ENCODE measurements at places on chromosomes 5 and 9.

GRCh38 chr5:122153774-122154173 lies 24.4 kb downstream of the ZNF474 start:
- DNase-seq = no peak

DNA sequence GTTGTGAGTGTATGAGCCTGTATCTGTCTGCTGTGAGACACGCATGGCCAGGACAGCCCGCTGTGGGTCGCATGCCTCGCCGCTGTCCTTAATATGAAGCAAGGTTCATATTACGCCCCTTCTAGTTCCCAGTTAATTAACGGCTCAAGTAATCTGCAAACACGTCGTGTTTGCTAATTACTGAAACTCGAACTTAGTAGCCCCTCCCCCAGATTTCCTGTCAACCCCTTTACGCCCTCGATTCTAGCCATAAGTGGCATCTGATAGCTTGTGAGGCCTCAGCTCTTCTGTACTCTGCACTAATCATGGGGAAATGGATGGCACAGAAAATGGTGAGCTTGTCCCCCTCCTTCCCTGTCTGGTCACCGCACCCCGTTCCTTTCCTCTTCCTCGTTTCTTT lies 116.9 kb upstream of the OTULINL start:
- no peak for DNase-seq

DNA sequence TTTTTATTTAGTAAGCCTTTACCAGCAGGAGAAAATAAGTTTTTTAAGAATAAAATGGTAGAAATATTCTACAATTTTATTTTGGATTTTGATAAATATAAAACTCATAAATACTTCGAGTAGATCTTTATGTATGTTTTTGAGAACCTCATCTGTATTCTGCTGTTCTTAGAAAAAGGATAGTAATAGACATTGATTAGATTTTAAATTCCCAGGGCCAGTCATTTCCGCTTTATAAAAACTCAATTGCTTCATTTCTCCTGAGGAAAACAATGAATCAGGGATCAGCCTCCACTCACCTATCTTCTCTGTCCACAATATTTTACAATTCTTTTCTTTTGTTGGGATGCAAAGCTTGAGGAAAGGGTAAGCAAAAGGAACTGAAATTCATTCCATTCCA lies 1983.5 kb upstream of the C9orf72 start:
- DNase-seq = no peak

DNA sequence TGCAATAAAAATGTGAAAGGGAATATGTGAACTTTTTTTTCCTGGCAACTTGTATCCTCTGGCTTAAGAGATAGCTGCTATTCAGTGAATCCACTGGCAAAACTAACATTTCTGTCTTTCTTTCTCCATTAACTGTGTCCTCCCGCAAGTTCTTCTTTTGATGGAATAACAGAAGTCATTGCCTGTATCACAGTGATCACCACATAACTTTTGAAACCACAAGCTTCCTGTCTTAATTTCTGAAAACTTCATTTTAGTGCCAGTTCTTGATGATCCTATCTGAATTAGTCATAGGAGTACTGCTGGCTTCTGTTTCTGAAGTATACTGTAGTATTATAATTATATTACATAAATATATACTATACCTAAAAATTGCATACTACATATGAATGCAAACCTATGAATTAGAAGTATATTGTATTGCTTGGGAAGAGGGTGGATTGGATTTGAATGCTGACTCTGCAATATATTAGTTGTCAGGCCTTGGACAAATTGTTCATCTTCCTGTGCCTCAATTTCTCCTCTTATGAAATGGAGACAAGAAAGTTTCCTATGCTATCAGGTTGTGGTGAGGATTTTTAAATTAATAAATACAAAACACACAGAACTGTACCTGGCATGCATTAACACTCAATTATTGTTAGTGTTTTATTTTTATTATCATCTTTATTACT lies 441.6 kb downstream of the CETN3 start:
- DNase-seq = no peak

DNA sequence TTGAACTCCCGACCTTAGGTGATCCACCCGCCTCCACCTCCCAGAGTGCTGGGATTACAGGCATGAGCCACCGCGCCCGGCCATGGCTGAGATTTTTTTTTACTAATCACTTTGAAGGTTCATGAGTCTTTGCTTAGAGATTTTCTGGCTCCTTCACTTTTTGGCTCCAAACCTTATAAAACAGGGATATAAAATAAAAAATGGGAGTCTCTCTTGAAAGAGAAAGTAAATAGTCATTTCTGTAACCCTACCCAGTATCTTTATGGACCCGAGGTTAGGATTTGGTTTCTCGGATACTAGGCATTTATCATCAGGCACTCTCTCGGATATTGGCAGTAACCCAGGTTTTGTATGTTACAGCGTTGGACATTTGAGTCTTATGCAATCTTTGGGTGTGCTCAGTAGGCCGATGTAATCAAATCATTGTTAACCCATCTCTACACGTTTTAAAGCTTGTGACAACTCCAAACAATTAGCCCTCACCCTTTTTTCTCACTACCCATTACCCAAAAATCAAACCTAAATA lies 25.3 kb downstream of the STXBP1 start:
- no peak for DNase-seq

- DNase-seq = no peak
Measured at GRCh38 chr5:28234356-28234968, 1196.1 kb upstream of the CDH9 start.

- DNase-seq = no peak
Measured at GRCh38 chr5:124474528-124475215, 271.8 kb downstream of the ZNF608 start.

- no peak for DNase-seq
Measured at GRCh38 chr9:84189904-84190303, 150.7 kb downstream of the SLC28A3 start.

- no peak for DNase-seq
Measured at GRCh38 chr9:29793970-29794369, 2220.7 kb upstream of the C9orf72 start.

DNA sequence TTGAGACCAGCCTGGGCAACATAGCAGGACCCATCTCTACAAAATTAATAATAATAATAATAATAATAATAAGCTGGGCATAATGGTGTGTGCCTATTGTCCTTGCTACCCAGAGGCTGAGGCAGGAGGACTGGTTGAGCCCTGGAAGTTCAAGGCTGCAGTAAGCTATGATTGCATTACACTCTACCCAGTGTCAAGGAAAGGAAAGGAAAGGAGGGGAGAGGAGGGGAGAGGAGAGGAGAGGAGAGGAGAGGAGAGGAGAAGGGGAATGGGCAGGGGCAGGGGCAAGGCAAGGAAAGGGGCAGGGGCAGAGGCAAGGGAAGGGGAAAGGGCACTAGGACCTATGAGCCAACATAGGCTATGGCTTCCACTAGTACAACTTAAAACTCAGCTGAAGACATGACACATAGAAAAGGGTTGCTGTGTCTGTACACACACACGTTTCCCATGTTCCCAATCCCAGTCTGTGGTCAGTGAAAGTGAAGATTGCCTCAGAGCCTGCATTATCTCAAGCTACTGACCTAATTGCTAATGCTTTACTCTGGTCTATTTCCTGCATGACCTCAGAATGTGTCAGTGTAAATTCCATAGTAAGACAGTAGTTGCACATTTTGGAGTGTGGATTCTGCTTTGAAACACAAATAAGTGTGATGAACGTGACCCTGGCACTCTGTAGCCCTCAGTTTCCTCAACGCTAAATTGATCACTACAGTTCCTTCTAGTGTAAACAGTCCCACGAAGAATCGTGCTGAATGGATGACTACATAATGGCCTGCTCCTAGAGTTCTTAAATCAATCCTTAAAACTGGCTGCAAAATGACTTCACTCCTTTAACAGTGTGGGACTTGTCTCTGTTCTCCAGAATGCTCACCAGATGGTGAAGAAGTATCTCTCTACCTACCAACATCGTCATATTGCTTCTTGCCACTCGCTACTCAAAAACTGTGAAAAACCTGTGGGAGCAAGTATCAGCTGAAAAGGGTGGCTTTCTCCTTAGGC lies 497.0 kb downstream of the RAB3C start:
- DNase-seq = no peak

DNA sequence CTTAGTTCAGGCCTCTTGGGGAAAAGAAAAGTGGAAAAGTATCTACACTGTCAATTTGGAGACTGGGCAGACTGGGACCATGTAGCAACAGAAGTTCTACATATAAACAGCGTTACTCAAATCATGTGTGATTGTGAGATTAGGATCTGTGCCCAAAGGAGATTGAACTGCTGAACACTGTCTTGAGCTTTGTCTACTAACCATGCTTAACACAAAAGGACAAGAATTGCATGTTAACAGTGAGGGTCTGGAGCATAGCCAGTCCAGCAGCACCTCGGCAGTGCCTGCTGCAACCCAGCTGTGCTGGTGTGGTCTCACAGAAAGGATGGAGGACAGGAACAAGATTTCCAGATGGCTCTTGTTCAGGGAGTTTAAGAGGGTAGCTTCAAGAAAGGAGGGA lies 5.7 kb downstream of the PAM start:
- no peak for DNase-seq

Measured in stimulated activated CD4-positive, alpha-beta T cell treated with anti-CD3 and anti-CD28 coated beads, TNF-alpha, amount 100 ng/mL, for 24 hours (primary cell).